GOT3 (cell line): ENCODE measurements at places on chromosomes 4 and X.

- DNase-seq = no peak
Observed at GRCh38 chr4:57172065-57172464, 61.9 kb upstream of the IGFBP7 start.

DNA sequence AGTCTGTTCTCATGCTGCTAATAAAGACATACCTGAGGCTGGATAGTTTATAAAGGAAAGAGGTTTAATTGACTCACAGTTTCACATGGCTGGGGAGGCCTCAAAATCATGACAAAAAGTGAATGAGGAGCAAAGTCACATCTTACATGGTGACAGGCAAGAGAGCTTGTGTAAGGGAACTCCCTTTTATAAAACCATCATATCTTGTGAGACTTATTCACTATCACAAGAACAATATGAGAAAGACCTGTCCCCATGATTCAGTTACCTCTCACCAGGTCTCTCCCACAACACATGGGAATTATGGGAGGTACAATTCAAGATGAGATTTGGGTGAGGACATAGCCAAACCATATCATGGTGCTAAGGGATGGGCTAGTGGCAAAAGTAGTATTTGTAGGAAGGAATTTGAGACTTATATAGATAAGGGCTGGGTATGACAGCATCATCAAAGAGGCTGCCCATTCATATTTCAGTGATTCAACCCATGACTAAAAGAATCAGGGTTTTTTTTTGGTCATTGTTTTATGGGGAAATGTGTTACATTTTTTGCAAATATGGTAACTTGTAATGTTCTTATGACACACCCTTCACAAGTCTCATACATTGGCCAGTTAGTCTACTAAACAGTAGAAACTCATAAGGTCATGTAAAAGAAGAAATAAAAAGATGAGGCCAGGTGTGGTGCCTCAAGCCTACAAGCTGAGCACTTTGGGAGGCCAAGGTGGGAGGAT, 34.7 kb downstream of the NUP62CL start:
- DNase-seq = no peak

GRCh38 chr4:118099106-118099505, 64.8 kb downstream of the NDST3 start:
- DNase-seq = no peak

DNA sequence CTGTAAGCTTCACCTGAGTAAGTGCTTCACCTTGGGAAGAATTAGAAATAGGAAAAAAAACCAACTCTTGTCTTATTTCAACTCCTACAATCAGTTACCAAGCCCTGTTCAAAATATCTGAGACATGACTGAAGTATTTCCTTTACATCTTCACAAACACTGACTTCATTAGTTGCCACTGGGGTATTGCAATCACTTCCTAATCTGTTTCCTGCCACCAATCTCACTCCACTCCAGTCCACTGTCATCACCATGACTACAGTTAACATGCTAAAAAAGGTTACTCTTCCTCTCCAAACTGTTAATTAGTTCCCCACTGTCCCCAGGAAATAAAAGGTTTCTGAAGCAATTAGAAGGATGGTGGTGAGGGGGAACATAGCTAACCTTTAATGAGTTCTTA, 3.3 kb upstream of the SUPT20HL1 start:
- DNase-seq = no peak

GRCh38 chr4:1987721-1988326, 20.9 kb downstream of the NELFA start:
- DNase-seq = no peak

DNA sequence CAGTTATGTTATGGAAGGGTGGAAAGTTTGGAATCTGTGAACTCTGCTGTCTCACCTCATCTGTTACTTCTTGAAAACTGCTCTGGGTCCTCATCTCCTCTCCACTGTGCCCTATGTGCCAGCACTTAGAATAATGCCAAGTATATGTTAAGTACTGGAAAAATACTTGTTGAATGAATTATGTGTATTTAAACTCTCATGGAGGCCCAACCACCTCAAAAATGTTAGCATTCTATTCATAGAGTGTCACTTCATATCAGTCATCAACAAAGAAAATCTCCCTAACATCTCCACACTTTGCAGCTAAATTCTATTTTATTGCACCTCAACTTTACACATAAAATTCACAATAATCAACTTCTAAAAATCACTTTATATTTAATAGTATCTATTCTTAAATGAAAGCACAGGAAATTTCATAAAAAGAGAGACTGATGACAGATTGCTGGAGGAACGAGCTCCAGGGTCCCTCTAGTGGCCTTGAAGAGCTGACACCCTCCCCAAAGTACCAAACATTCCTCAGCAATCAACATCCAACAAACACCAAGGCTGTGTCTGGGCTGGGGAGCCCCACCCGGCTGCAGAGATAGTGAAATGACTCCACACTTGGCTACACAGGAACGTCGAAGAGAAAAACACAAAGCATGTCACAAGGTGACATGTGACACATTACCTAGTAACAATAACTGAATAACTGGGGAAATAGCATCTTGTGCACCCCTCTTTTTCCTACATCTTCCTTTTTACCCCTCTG, 45.8 kb downstream of the SLC39A8 start:
- no peak for DNase-seq

DNA sequence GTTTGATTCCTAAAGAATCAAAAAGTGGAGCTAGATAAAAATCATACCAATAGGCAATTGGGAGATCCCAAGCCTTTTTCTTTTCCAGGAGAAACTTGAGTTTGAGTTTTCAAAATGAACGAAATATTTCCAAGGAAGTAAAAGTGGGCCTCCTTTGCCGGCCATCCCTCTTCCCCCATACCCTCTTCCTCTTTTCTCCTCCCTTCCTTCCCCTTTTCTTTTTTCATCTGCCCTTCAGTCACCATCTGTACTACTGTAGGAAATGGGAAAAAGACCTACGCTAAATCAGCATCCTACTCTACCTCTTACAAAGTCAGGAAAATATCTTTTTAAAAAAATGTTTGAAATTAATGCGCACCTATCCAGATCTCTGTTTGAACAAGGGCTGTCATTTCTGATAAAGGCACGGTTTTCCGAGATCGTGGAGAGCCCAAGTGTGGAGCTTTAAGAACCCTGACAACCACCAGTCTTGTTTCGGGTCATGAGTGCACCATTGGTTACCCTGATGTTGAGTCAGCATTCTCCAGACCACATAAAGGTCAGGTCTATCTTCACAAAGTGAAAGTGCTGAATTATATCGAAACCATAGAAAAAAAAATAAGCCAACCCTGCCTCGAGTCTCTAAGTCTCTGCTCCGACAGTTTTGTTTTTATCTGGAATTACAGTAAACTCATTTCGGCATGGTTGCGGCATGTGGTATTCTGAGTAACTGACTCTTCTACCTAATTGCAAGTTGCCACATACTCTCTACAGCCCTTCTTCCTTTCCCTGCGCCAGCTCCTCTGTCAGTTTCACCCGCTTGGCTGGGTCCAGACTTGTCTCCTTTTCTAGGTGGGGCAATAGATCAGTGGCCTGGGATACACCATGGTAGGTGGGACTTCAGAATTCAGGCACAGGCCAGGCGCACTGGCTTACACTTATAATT, 140.2 kb upstream of the KLF3 start:
- no peak for DNase-seq

DNA sequence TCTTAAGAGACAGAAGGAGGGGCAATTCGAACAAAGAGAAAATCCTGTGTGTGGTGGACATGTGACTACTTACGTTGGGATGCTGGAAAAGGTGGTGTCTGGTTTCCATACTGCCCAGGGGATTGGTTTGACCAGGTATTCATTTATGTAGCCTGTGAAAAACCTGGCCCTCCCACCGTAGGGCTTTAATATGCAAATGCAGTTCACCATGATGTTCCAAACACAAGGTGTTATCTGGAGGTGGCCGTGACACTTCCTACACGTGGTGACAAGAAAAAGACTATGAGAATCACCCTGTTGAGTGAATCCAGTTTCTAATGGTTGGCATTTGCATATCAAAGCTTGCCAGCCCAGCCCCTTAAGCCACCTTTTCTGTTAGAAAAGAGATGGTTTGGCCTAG, 27.9 kb downstream of the UGT2B4 start:
- DNase-seq = no peak

DNA sequence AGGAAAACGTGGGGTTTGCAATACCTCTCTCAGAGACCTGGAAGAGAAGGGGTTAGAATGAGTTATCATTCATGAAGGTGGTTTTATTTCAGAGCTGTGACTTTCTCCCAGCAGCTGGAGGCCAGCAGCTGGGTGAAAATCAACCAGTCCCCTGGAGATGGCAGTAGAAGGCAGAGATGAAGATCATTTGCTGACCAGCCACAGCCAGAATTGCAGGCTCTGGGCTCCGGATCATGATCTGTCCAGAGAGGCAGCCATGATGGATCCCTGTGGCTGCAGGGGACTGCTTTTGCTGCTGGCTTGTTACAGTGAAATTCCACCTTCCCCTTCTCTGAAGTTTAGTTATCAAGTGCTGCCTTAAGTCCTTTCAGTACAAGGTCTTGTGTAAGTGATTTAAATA, 46.9 kb upstream of the TAB3 start:
- DNase-seq = no peak

- DNase-seq = no peak
Observed at GRCh38 chr4:7206385-7206784, 14.0 kb downstream of the SORCS2 start.

GRCh38 chr4:33302321-33302720, 2582.2 kb downstream of the PCDH7 start:
- no peak for DNase-seq

DNA sequence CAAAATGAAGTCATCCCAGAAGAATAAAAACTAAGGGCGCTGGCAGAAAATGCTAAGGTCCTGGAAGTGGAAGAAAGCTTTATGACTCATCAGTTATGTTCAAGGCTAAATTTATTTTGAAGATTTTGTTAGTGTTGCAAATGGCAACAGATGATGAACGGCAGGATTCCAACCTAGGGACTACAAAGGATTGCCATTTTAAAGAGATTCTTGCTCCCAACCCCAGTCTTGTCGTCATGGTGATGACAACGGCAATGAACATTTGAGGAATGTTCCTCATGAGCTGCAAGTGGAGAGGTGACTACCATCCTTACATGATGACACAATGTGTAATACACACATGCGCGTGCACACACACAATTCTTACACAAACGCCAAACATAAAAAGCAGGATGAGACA, 54.4 kb upstream of the FTHL17 start:
- no peak for DNase-seq

DNA sequence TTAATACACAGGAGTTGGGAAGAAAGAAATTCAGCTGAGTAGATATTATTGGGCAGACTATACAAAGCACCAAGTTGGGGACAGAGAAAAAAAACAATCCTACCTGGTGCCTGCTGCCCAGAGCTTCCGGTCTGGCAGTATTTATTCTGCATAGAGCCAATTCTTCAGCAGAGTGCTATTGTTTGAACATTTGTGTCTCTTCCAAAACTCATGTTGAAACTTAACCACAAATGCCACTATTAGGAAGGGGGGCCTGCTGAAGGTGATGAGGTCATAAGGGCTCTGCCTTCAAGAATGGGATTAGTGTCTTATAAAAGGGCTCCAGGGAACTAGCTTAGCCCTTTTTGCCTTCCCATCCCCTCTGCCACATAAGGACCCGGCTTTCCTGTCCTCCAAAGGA, 136.2 kb downstream of the EVC2 start:
- no peak for DNase-seq

DNA sequence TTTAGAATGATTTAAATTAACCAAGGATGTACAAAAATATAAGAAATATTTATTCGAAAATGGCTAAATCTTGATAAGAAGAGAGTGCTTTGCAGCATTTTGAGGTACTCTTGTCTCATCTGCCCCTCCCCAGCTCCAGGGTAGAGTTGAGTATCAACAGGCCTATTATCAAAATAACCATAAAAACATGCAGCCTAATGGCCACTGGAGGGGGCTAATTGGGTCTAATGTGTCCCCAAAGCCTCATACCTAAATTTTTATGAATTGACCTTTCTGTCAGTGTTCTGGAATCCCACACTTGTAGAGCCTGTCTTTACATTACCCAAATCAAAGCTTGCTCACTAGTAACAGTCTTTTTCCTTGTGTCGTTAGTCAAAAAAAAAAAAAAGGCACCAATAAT, 544.9 kb upstream of the CPXCR1 start:
- no peak for DNase-seq

- no peak for DNase-seq
Observed at GRCh38 chrX:130385520-130385919, at the start of gene GPR119. Gene GPR119, minus strand, starts transcription at chrX:130385674. Its CDS starts 227 bp downstream, at chrX:130385447.

DNA sequence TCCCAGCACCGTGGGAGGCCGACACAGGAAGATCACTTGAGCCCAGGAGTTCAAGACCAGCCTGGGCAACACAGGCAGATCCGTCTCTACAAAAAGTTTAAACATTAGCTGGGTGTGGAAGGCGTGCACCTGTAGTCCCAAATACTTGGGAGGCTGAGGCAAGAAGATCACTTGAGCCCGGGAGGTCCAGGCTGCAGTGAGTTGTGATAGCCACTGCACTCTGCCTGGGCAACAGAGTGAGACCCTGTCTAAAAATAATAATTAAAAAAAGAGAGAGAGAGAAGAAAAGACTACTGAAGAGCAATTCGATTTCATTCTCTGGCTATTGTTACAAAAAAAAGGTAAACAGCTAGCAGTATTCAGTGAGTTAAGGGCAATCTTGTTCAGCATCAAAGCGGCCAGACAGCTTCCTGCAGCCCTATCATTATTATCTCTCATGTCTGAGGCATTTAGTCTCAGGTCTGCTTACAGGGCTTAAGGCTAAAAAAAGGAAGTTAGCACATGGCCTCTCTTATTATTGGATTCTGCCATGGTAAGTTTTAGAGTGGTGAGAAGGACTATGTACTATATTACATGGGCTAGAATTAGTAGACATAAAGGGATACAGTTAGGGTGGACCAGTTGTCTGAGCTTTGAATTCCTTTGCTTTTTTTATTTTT, 37.9 kb downstream of the ARHGEF6 start:
- DNase-seq = no peak

DNA sequence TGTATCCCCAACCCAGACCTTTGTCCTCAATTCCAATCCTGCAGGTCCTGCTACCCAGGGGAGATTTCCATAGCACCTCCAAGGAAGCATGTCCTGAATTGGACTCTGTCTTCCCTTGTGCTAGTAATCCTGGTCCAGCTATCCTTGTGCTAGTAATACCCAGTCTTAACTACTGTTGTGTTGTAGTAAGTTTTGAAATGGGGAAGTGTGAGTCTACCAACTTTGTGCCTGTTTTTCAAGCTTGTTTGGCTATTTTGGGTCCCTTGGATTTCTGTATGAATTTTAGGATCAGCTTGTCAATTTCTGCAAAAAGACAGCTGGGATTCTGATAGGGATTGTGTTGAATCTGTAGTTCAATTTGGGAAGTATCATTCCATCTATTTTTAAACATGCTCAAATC, 51.4 kb downstream of the CD99L2 start:
- no peak for DNase-seq

- no peak for DNase-seq
Observed at GRCh38 chrX:53704294-53704693, 17.8 kb upstream of the HUWE1 start.

DNA sequence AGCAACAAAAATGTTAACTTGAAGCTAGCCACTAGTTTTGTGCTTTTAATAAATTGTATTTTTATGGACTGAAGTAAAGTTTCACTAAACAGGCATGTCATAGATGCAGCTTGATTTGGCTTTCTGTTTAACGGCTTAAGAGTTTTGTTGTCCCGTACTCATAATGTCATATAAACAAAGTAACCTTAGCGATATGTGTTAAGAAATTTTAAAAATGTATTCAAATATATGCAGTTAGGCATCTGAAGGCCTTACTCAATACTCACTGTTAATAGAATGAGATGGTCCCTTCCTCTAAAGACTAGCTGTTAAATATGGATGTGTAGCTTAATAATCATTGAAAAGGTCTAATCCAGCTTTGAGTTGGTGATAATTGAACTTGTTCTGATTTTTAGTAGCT, 1.0 kb upstream of the SCLT1 start:
- no peak for DNase-seq
